ENCODE measurements at places on chromosomes 1 and 21.

- no peak for DNase-seq
These were observed 80.4 kb upstream of the EFHD2 start for GRCh38 chr1:15329104-15329820.

GRCh38 chr1:3675436-3675835, 23.1 kb downstream of the TP73 start:
- DNase-seq: no peak

- DNase-seq: no peak
These were observed 14.0 kb downstream of the A3GALT2 start for GRCh38 chr1:33306653-33307493.

- no peak for DNase-seq
These were observed 191.8 kb downstream of the LYPLAL1 start for GRCh38 chr1:219365451-219365850.

- DNase-seq: no peak
These were observed 3.3 kb downstream of the PLEKHM2 start for GRCh38 chr1:15687446-15687845.

DNA sequence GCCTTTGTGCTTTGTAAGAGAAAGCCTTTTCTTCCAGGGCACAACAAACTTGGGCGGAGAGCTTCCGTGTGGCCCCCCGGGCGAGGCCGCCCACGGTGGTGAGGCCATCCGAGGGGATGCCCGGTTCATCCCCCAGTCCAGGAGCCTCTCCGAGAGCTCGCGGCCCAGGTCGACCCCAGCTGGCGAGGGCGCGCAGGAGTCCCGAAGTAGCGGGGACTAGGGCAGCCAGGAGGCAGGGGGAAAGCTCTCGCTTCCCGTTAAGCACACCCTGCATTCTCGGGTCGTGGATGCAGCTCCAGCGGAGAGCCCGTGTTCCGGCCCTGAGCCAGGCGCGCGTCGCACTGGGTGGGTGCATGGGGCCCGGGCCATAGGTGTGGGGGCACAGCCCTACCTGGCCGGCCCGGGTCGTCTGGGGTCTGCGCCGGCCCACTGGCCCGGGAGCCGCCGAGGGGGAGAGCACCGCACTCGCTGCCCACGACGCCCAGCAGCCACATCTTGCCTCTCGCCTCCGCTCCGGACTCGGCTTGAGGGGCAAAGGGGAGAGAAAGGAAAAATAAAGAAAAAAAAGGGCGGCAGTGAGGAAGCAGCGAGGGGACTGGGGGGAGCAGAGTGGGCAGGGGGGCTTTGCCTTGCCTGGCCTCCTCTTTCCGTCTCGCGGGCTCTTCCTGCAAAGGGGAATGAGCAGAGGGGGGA, 1.8 kb downstream of the RNF220 start:
- DNase-seq: no peak

DNA sequence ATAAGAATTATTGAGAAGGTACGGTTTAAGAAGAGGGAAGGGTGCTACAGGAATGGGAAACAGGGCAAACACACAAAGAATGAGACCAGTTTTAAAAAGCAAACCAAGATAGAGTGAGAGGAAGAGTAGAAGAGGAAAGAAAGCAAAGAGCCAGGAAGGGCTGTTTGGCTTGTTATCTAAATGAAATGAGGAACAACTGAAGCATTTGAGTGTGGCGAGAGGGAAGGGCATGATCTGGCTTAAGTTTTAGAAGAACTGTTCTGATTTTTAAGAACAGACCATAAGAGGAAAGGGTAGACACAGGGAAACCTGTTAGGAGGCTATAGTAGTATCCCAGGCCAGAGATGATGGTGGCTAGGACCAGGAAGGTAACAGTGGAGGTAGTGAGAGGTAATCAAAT, 73.8 kb downstream of the TUT4 start:
- DNase-seq: no peak

GRCh38 chr1:21114431-21114830, 62.3 kb downstream of the EIF4G3 start:
- DNase-seq: no peak

- no peak for DNase-seq
These were observed 14.0 kb upstream of the WASF2 start for GRCh38 chr1:27503844-27504587.

- no peak for DNase-seq
These were observed 2.0 kb downstream of the LRRN2 start for GRCh38 chr1:204683284-204684205.

GRCh38 chr1:30377230-30378002, 346.0 kb downstream of the MATN1 start:
- no peak for DNase-seq

DNA sequence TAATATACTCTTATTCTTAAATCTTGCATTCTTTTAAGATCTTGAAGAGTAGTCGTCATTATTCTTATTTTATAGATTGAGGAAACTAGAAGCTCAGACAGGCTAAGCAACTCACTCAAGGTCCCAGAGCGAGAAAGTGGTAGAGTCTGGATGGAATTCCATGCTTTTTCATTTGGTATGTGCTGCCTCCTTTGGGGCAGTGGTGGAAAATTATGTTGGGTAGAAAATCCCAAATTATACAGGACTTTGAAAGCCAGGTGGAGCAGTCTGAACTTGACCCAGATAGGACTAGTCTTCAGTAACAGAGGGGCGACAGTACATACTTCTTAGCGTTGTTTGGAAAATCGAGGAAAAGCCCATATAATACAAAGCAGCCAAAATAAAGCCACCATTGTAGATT, 205.6 kb downstream of the ATG4C start:
- DNase-seq: no peak

DNA sequence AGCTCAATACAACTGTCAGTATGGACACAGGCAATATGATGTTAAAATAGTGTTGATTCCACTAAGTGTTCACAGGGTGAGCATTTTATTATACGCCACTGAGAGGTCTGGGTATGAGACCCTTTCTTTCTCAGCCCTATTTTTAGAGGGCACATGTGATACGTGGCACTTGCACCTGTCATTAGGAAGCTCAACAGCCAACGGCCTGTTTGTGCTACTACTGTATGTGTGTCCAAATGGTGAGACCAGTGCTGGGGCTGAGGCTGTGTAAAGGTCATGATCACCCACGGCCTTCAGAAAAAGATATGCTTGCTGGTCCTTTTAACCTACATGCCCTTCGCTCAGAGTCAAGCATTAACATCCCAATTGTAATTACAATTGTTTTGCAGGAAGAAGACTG, 176.2 kb downstream of the DUSP10 start:
- no peak for DNase-seq

GRCh38 chr1:94765958-94766357, 54.2 kb upstream of the SLC44A3 start:
- DNase-seq: no peak

- peak; percentile 83 for DNase-seq
These were observed 13.5 kb downstream of the ADAMTSL4 start for GRCh38 chr1:150562446-150563339.

- peak; percentile 21 for DNase-seq
These were observed 22.4 kb downstream of the ARMH1 start for GRCh38 chr1:44696789-44697345.

- no peak for DNase-seq
These were observed 104.9 kb upstream of the EDN2 start for GRCh38 chr1:41589395-41589794.

DNA sequence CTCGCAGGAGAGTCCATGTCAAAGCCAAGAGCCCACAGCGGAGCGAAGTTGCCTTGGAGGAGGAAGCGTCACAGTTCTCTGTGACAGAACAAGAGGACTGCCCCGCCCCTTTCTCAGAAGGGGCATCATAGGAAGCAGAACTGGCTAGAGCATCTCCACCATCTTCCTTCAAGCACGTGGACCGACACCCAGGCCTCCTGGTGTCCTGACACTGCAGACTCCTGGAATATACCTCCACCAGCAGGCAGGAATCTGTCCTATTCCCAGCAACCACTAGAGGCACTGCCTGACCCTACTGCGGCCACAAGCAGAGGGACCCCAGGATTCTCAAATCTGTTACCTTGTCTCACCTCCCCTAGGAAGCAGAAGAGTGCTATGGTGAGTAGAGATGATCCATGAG, 37.8 kb downstream of the GPA33 start:
- no peak for DNase-seq

GRCh38 chr1:110055493-110056284, 14.8 kb downstream of the ALX3 start:
- DNase-seq: no peak

DNA sequence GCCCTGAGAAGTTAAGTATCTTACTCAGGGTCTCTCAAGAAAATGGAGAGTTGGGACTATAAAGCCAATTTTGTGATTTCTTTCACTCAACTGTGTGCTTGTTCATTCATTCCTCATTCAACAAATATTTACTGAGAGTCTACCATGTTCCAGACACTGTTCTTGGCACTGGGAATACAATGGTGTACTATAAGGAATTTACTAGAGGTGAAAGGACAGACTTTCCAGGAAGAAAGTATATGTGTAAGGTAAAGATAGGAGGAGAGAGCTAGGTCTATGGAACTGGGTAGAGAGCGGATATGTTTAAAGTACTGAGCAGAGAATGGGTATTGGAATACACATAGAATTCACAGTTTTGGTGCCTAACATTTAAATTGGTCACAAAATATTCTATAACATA, 42.3 kb downstream of the ZNHIT6 start:
- DNase-seq: no peak

DNA sequence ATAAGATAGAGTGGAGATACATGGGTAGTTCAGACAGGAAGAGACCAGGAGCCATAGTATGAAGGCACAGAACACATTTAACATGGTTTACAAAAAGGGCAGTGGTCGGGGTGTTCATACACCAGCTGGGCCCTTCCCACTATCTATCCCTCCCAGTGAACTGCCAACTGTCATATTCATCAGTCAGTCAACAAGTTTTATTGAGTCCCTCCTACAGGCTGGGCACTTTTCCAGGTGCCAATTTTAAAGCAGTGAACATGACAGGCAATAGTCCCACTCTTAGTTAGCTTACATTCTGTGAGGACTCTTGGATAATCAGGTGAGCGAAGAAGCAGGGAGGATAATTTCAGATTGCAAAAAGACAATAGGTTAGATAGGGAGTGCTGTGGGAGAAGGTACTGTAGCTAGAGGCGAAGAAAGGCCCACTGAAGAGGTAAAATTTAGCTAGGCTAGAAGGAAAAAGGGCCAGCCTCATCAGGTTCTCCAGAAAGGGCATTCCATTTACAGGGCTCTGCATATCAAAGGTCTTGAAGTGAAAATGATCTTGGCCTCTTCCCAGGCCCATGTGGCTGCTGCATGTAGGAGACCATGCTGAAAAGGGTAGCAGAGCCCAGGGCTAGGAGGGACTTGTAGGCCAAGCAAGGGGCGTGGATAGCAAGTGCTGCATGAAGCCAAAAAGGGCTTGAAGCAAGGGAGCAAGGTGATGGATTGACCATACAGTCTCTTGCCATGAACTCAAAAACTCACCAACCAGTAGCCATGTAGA, 274.7 kb upstream of the SNX7 start:
- no peak for DNase-seq

GRCh38 chr1:224683936-224684335, 67.8 kb downstream of the CNIH3 start:
- DNase-seq: no peak

All from stimulated activated CD4-positive, alpha-beta T cell treated with anti-CD3 and anti-CD28 coated beads, TNF-alpha, amount 100 ng/mL, for 48 hours (primary cell).